ENCODE measurements at places on chromosomes 6 and 20.

DNA sequence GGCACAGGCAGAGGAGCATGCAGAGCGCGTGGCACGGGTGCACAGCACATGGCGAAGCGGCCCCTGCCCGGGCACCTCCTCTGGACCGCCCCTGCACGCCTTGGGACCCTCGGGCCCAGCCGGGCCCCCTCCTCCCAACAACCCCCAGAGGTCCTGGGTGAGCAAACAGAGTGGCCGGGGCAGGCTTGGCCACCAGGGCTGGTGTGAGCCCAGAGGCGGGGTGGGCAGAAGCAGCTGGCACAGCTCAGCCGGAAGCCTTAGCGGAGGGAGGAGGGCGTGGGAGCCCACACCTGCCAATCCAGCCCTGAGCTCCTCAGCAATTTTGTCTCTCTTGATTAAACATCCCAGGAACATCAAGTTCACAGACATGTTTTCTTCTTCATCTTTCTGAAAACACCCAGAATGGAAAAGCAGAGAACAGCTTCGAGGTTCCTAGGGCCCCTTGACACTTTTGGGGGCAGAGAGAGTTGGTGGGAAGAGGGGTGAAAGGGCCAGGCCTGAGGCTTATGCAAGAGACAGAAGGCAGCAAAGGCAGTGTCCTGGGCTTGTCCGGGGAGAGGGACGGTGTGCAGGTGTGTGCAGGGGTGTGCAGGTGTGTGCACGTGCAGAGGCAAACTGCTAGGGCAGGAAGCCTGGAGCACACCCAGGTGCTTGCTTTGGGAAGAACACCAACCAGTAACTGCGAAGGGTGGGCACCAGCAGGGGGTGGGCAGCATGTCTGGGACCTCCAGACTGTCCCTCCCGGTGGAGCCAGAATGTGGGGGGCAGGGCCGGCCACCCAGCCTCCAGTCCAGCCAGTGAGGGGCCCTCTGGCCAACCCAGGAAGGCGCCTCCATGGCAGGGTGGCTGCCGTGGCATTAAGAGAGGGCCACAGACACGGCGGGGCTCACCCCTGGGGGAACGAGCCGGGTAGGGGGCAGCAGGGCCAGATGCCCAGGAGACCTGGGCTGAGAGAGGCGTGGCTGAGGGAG is 4.8 kb downstream of the HRH3 start:
- no peak for DNase-seq

DNA sequence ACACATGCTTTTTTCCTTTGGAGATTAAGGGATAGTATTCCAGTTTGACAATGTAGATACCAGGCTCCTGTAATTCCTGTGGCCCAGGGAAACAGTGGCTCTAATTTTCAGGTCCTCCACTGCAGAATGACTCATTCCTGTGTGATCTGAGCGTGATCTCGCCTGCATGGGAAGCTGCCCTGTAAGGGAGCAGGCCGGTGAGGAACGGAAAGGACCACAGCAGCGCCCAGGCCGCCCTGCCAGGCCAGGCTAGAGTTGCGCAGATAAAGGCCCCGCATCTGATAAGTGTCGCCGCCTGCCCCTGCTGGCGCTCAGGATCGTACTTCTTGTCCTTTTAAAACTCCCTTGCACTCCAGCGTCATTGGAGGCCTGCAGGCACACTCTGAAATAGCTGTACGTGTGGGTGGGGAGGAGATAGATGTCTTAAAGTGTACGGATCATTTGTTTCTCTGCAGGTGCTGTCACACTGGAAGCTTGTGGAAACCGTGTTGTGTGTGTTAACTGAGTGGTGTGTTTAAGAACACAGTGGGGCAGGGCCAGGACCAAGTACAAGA is 60.7 kb downstream of the SYNJ2 start:
- DNase-seq: peak; percentile 83

GRCh38 chr6:52728394-52728793 is 34.9 kb downstream of the GSTA2 start:
- DNase-seq: peak; percentile 24

- peak; percentile 68 for DNase-seq
These were observed 223.0 kb upstream of the SYNCRIP start for GRCh38 chr6:85865420-85866369.

- DNase-seq: peak; percentile 32
These were observed 2.1 kb upstream of the RPS12 start for GRCh38 chr6:132812255-132812732.

GRCh38 chr6:30592287-30592686 is 21.0 kb downstream of the ABCF1 start:
- no peak for DNase-seq

GRCh38 chr6:147900247-147900830 is 391.8 kb downstream of the SAMD5 start:
- no peak for DNase-seq

- DNase-seq: peak; percentile 94
These were observed 185.5 kb downstream of the CDH4 start for GRCh38 chr20:61437280-61438206.

GRCh38 chr6:11606332-11606731 is 68.8 kb downstream of the TMEM170B start:
- DNase-seq: no peak

DNA sequence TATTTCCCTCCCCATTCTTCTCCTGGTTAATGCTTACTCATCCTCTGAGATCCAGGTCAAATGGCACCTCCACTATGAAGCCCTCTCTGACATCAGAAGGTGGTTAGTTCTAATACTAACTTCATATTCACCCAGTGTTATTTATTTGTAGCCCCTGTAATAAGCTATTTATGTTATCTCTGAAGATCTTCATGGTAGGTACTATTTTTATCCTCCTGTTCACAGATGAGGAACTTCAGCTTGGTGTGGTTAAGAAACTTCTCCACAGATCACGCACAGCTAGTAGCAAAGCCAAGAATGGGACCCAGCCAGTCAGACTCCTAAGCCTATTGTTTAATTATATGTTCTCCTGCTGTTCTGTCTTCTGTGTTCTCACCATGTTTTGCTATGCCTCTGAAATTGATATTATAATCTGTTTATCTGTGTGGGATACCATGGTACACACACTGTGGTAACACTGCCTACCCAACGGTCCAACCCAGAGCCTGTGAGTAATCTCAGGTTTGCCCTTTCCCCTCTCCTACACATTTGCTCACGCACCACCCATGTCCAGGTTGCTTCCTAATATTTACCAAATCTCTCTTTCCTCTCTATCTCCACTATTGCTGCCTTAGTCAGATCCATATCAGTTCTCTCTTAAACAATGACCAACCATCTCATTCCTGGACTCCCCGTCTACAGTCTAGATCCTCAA is 98.4 kb downstream of the IPCEF1 start:
- no peak for DNase-seq

GRCh38 chr6:155419161-155419560 is 36.5 kb downstream of the NOX3 start:
- DNase-seq: peak; percentile 40
